ENCODE measurements at places on chromosomes 13 and 19.
A peak's percentile ranks its signal among the peaks of the same experiment; 100 is the strongest.

GRCh38 chr13:98364647-98365046 is 187.6 kb upstream of the RNF113B start:
- DNase-seq: no peak

- DNase-seq: no peak
Measured at GRCh38 chr13:81987159-81987558, 1646.2 kb upstream of the SPRY2 start.

GRCh38 chr13:41458761-41459431 is 1.5 kb downstream of the RGCC start:
- no peak for DNase-seq

- no peak for DNase-seq
Measured at GRCh38 chr13:101452519-101453485, at the start of gene ITGBL1. Gene ITGBL1 (plus strand): TSS chr13:101452675. CDS start chr13:101452834, 159 bp downstream.

GRCh38 chr13:112324116-112324515 is 52.0 kb upstream of the SPACA7 start:
- DNase-seq: no peak

GRCh38 chr13:100738176-100738855 is 63.7 kb upstream of the TMTC4 start:
- DNase-seq: no peak

DNA sequence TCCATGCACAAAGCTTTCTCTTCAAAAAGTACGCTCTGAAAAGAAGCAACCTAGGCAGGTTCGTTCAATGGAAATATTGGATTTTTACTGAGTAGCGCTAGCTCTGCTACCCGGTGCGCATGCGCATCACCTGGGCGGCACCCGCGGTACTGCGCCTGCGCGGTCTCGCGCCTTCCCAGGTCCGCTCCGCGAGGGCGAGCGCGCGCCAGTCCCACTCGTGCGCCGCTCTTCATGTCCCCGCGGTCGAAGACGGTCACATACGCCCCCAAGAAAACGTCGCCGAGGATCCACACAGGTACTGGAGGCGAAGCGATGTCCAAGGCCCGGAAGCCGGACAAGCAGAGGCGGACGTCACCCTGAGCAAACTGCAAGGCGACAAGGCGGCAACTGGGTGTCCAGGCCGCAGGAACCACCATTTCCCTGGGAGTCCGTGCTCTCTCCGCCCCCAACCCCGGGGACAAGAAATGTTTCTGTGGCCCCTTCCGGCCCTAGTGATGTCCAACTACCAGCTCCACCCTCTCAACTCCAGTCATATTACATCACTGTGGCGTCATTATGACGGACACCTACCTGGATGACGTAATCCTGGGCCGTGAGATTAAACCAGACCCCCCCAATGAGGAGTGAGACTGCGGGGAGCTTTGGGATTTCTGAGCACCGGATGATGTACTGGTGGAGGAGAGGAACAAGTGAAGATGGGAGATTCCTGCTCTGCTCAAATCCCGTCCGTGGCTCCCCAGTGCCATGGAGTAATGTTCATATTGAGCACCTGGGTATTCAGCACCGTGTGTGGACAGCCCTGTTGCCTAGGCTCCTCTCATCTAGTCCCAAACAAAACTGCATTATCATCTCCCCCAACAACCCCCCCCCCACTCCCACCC is 4.8 kb upstream of the KCNC3 start:
- DNase-seq: peak; percentile 67

GRCh38 chr19:52724701-52725514 is 9.9 kb downstream of the ZNF611 start:
- no peak for DNase-seq

- no peak for DNase-seq
Measured at GRCh38 chr13:84118839-84119409, 236.7 kb upstream of the SLITRK1 start.

- no peak for DNase-seq
Measured at GRCh38 chr13:35086667-35087066, 144.6 kb downstream of the NBEA start.

GRCh38 chr13:100502446-100502845 is 86.1 kb downstream of the GGACT start:
- DNase-seq: no peak

DNA sequence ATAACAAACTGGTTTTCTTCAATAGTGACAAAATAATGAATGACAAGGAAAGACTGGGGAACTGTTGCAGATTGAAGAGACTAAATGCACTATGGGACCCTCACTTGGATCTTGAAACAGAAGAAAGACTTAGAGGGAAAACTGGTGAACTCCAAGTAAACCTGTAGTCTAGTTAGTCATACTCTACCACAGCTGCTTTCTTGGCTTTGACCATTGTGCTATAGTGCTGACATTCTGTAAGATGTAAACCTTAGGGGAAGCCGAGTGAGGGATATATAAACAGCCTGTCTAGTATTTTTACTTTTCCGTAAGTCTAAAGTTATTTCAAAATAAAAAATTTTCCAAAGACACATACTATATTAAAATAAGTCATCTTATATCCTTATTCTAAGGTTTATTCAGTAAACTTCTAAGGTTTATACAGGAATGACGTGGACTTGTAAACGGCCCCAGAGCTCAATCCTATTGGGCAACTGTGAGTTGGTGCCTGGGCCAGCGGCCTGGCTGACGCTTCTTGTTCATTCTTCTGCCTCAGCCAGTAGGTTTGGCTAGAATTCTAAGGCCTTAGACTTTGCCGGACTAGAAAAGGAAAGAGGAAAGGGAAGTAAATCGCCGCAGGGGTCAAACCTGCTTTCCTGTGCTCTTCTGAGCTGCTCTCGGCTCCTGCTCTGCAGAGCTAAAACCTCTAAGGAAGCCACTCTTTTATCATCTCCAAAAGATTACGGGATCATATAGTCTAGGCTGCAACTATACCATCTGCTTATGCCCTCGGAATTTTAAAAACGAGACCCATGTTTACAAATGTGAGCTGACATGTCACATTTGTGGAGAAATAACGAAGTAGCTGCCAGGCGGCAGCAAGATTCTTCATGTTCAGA is 33.6 kb upstream of the UBE2L5 start:
- DNase-seq: no peak

DNA sequence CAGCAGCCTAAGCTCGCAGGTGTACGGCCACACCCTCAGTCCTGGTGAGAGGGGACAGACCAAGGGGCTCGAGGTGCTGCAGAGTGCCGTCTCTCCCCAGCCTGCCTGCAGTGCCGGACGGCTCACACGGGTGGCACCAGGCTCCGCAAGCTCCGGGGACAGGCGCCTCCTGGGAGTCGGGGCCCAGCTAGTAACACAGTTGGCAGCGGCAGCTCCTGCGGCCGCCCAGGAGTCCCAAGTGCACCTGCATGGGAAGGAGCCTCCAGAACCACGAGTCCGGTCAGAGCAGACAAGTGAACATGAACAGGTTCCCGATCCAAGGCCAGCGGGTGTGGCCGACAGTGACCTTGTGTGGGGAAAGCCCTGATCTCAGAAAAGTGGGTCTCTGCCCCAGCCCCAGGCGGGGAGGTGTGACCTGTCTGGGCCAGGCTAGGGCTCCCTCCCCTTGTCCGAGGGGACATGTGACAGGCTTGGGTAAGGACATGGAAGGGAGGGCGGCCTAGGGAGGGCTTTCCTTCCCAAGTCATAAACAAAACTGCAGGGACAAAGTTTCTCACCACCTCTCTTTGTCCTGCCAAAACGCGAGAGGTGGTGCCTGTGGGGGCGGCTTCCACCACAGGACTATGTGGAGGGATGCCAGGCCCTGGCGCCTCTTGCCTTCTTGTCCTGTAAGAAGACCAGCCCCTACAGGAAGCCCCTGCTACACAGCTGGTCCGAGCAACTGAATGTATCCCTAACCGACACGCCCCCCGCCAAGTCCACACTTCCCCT is 46.5 kb downstream of the MLLT1 start:
- no peak for DNase-seq

- no peak for DNase-seq
Measured at GRCh38 chr19:51749979-51750378, 1.7 kb downstream of the FPR1 start.

- no peak for DNase-seq
Measured at GRCh38 chr13:31350560-31350959, 150.8 kb downstream of the B3GLCT start.

DNA sequence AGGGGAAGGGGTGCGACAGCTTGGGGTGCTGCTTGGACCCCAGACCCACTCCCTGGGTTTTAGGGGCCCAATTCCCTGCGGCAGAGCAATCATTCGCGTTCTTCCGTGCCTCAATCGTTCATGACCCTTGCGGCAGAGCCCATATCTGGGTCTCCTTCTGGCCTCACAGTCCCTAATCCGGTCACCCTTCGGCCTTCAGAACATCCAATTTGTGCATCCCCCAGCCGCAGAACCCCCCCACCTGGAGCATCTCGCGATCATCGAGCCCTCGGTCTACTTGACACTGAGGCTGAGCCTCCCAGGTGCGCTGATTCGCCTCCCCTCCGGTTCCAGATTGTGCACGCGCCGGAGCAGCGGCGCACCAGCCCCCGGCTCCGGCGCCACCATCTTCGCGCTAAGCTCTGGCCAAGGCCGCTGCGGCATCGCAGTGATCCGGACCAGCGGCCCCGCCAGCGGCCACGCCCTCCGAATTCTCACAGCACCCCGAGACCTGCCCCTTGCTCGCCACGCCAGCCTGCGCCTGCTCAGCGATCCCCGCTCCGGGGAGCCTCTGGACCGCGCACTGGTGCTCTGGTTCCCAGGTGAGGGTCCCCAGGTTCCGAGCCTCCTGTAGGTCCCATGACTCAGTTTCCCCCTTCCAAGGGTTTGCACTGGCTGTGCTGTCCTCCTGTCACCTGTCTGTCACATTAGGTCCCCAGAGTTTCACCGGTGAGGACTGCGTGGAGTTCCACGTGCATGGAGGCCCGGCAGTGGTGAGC is 501 bp downstream of the GTPBP3 start:
- no peak for DNase-seq

DNA sequence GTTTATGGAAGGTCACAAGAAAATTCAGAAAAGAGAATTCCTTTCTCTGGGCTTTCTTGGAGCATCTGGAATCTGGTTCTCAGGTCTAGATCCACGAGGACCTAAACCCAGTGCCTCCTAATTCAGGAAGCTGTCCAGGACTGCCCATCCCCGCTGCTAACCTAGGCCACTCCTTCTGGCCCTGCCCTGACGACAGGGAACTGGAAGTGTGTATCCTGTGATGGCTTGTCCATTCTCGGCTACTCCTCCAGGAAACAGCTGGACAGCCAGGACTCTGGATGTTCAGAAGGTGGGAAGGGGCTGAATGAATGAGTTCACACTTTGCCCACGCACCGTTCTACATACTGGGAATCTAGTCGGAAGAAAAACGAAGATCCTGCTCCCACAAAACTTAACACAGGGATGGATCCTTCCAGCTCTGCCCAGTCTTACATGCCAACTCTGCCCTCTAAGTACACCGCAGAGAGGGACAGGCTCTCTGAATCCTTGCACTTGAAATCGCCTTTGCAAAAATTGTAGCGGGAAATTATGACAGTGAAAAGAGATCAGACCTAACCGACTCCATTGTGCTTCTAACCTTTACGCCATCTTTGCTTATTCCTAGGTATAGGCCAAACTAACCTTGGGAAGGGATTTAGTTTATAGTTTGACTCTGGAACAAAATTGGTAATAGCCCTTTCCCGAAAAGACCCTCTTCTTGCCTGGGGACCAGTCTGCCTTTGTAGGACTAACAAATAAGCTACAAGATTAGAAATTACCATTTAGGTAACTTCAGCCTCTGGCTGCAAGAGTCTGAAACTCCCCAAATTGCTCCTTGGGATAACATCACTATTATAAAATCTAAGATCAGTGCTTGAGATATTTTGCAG is 1.8 kb downstream of the LSM4 start:
- no peak for DNase-seq

DNA sequence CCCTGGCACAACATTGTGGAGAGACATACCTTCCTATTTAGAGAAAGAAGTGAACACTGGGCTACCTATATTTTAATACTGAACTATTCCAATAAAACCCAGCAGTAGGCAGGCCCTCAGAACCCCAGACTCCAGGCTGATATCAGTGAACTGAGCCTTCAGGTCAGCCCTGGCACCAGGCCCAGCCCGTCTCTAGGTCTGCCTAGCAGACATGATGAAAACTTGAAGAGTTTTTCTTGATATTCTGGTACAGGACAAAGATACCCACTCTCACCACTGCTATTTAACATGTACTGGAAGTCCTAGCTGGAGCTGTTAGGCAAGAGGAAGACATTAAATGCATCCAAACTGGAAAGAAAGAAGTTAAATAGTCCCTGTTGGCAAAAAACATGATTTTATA is 396.6 kb upstream of the SPRY2 start:
- no peak for DNase-seq

DNA sequence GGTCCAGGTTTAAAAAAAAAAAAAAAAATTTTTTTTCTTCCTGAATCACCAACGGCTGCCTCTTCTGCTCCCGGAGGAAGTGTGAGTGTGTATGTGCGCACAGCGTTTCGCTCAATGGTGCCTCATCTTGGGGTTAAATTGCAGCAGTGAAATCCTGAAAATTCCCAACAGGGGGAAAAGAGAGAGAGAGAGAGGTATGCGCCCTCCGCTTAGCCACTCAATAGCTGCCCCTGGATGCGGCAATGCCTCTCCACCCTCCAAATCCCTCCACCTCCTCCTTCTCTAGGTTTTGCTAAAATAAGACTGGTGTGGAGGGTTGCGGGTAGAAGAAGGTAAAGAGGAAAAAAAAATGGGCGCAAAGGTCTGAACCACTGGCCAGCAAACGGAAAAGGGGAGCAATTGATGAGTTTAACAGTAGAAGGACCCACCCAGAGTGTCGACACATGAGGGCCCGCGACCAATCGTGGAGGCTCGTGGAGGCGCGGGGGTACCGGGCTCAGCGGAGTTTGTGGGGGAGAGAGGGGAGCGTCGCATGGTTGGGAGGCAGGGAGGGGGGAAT is 853 bp upstream of the CACNA1A start:
- DNase-seq: no peak

GRCh38 chr13:51882570-51883225 is 20.9 kb downstream of the CCDC70 start:
- DNase-seq: no peak

Measured in stimulated activated CD8-positive, alpha-beta memory T cell treated with anti-CD3 and anti-CD28 coated beads, Interleukin-7, amount 100 ng/mL, for 48 hours (primary cell).